Stimulated activated CD4-positive, alpha-beta T cell treated with anti-CD3 and anti-CD28 coated beads, Interleukin-1b, Interleukin-23, amount 100 ng/mL, for 4 hours (primary cell): ENCODE measurements at places on chromosomes 1 and 21.
A peak's percentile ranks its signal among the peaks of the same experiment; 100 is the strongest.

DNA sequence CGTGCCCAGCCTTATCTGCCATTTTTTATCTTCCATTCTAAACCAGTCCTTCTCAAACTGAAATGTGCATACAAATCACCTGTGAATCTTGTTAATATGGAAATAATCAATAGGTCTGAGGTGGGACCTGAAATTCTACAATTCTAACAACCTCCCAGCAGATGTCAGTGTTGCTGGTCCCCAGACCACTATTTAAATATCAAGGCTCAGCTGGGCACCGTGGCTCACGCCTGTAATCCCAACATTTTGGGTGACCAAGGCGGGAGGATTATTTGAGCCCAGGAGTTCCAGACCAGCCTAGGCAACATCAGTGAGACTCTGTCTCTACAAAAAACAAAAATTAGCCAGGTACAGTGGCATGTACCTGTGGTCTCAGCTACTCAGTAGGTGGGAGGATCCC, 4.1 kb downstream of the UQCRHL start:
- DNase-seq, result no peak

DNA sequence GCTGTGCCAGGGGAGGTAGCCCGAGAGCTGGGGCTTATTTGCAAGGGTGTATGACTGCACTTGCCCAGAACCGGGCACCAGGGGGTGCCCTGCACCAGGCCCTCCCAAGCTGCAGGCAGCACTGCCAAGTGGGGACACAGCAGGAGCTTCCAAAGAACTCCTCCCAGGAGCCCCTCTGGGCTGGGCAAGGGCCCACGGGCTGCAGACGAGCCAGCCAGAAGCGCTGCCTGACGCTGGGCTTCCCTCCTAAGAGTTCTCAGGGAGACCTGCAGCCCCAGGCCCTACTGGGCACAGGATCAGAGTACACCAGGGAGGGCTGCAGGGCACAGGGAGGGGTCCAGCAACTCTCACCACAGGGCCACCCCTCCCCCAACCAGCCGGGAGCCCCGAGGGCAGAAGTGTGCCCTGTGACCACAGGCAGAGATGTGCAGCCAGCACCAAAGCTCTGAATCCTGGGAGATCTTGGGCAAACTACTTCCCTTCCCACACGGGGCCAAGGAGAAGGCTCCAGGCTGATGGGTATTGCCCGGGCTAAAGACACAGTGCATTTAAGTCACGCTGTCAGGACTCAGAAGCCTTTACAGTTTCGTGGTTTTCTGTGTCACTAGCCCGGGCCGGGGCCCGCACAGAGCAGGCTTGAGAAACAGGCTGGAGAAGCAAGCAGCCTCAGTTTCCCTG, 63.4 kb downstream of the KCNAB2 start:
- DNase-seq, result peak; percentile 28

DNA sequence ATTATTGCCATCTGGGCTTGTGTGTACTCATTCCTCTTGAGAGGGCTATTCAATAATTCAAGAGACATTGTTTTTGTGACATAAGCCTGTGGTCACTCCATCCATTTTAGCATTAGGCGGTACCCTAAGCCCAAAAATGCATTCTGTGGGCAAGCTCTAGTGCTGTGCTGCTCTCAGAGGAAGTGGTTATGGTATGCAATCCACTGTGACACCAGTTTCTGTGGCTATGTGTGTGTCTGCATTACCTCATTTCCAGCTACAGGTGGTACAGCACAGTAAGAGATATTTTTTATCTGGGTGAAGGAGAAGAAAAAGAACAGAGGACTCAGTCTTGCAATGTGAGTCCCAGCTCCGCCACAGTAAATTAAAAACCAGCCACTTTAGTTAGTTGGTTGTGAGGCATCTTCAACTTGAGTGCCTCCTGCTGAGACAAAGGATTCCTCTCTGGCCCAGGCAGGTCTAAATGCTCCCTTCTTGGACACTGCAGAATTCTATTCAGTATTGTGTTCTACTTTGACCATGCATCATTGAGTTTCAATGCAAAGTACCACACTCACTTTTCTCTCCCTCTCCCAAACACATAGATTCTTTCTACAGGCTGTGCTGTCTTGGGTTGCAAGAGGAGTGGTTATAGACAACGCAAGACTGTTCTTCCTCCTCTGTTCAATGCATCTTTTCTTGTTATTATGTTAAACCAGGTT, 777.8 kb upstream of the BRINP3 start:
- no peak for DNase-seq

- no peak for DNase-seq
Observed at GRCh38 chr1:54885807-54886723, 930 bp downstream of the DHCR24 start.

GRCh38 chr1:36178471-36179219, 22.7 kb downstream of the MAP7D1 start:
- DNase-seq, result no peak

DNA sequence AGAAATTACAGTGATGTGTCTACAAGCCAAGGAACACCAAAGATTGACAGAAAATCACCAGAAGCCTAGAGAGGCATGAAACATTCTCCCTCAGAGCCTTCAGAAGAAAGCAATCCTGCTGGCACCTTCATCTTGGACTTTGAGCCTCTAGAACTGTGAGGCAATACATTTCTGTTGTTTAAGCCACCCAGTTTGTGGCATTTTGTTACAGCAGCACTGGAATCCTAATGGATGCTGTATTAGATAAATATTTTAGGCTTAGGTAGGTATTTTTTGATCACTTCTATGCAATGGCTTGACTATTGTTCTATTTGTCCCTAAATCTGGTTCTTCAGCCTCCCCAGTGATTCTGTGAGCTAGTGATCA, 453.1 kb downstream of the LTN1 start:
- no peak for DNase-seq

DNA sequence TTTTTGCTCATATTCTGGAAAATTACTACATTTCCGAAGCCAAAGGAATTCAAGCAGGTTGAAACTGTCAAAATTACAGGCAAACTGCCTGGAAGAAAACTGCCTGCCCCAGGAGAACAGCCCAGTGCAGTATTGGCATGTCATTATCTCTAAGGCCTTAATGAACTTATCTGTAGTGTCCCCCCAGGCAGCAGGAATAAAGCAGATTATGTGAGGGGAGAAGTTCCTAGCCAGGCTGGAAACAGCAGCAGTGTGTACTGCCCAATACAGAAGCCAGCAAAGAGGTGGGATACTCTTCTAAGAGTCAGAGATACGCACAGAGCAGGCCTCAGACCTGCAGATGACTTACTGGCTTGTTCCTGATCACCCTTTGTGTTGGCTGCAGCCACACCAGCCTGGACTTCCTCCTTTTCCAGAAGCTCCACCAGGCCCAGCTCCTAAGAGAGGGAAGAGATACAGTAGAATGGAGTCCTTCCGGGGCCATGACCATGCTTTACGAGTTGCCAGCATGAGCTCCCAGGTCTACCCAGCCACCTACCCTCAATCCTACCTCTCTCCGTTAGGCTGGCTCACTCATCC, 11.7 kb downstream of the IQGAP3 start:
- DNase-seq, result no peak

- no peak for DNase-seq
Observed at GRCh38 chr1:188062456-188062855, 1233.7 kb downstream of the PLA2G4A start.
